Left lung (tissue), 14 donors: ENCODE measurements at places on chromosomes 4 and X. TPM values are rescaled to one million over a fixed set of nuclear protein-coding genes. Genes with fewer than 3 reads are reported as not detected.

DNA sequence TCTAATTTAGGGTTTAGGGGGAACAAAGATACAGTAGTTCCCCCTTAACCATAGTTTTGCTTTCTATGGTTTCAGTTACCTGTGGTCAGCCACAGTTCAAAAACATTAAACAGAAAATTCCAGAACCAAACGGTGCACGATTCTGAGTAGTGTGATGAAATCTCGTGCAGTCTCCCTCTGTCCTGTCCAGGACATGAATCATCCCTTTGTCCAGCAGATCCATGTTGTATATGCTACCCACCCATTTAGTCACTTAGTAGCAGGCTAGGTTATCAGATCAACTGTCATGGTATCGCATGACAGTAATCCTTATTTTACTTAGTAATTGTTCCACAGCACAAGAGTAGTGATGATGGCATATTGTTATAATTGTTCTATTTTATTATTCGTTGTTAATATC lies 556.1 kb downstream of the IL1RAPL1 start:
- no peak overlapping the region for H3K4me3 ChIP-seq
- no peaks in the 10 kb centered on the region for H3K36me3 ChIP-seq
- H3K27ac ChIP-seq: no peak overlapping the region
- DNase-seq: no peak

PNMA6A gene
- 2.3 TPM for polyA plus RNA-seq

- H3K4me3 ChIP-seq: no peak overlapping the region
- no peak for DNase-seq
- no peaks in the 10 kb centered on the region for H3K4me1 ChIP-seq
- H3K27me3 ChIP-seq: no peaks in the 10 kb centered on the region
- H3K27ac ChIP-seq: no peak overlapping the region
Observed at GRCh38 chr4:110247591-110247990, 49.2 kb upstream of the ELOVL6 start.

BGN gene
- 175 TPM for polyA plus RNA-seq

GRCh38 chr4:38605753-38606586 lies 58.0 kb upstream of the KLF3 start:
- peaks cover 39% of the 10 kb centered on the region for H3K4me1 ChIP-seq
- DNase-seq: no peak
- no peaks in the 10 kb centered on the region for H3K27me3 ChIP-seq
- H3K36me3 ChIP-seq: no peaks in the 10 kb centered on the region
- peak overlapping the region; percentile 2 for H3K27ac ChIP-seq
- no peak overlapping the region for H3K4me3 ChIP-seq

- H3K4me3 ChIP-seq: no peak overlapping the region
- H3K27me3 ChIP-seq: no peaks in the 10 kb centered on the region
- no peak overlapping the region for H3K27ac ChIP-seq
- no peaks in the 10 kb centered on the region for H3K36me3 ChIP-seq
- no peak for DNase-seq
Observed at GRCh38 chrX:155134255-155134654, 62.9 kb downstream of the BRCC3 start.

DNA sequence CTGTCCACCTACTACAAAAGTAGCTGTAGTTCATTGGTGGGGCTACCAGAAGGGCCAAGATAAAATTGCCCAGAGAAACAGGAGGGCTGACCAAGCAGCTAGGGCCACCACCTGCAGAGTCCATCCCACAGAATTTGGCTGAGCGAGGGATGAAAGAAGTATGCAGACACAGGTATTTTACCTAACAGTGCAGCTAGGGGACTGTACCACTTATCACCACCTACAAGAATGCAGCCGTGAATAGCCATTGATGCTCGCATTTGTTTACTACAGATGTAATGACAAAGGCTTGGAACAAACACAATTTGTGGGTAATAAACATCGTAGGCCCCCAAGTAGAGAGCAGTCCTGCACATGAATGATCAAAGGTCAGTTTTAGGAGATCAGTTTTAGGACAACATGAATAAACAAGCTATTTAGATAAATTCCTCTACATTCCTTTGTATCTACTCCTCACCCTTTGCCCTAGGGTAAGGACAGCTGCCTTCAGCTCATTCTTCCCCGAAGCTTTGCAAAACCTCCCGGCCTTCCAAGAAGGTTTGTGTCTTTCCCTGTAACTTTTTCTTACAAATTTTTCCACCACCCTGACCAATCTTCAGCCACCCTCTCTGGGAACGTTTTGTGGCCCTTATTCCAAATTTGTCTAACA lies 49.5 kb downstream of the ZNF718 start:
- no peak for DNase-seq
- H3K4me3 ChIP-seq: no peak overlapping the region
- H3K27ac ChIP-seq: no peak overlapping the region
- H3K27me3 ChIP-seq: no peaks in the 10 kb centered on the region
- H3K4me1 ChIP-seq: no peaks in the 10 kb centered on the region

ARMCX4 gene
- 31.9 TPM for polyA plus RNA-seq

DNA sequence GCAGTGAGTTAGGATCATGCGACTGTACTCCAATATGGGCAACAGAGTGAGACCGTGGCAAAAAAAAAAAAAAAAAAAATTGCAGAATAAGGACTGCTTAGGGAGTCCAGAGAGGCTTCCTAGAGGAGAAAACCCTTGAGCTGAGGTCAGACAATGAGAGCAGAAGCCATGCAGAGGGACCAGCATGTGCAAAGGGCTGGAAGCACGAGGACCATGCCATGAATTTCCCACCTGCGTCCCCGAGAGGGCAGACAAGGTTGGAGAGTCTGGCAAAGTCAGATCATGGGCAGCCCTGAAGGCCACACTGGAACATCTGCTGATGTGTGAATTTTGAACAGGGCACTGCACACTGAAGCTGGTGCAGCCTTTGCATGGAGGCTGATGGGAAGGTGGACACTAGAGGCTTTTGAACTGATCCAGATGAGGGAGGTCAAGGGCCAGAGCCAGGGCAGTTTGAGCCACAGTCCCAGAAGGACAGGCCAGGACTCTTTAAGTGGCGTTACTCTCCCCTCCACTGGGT lies 6.5 kb upstream of the JAKMIP1 start:
- H3K27me3 ChIP-seq: peaks cover 37% of the 10 kb centered on the region
- no peak for DNase-seq

DNA sequence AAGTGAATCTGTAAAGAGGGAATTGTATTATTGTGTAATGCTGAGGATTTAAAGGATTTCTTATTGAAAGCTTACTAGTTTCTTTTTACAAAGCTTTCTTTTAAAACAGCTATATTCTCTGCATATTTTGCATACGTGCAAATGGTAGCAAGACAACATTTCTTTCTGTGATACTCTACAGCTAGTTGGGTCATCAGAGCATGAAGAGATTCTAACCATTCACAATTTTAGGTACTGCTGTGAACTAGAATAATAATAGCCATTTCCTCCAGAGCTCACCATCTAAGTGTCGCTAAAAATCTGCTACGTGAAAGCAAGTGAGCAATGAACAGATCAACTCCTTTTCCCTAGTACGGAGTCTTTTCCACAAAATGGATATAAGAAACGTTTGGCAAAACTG lies 37.3 kb downstream of the ARHGAP6 start:
- no peaks in the 10 kb centered on the region for H3K4me1 ChIP-seq
- no peaks in the 10 kb centered on the region for H3K27me3 ChIP-seq
- no peak overlapping the region for H3K27ac ChIP-seq

NALF2 gene
- polyA plus RNA-seq: 0.09 TPM

- no peak for DNase-seq
- no peaks in the 10 kb centered on the region for H3K27me3 ChIP-seq
Observed at GRCh38 chrX:97751016-97751415, 867.3 kb downstream of the RPA4 start.

- H3K36me3 ChIP-seq: no peaks in the 10 kb centered on the region
- DNase-seq: no peak
- H3K27ac ChIP-seq: no peak overlapping the region
- H3K27me3 ChIP-seq: peaks cover 91% of the 10 kb centered on the region
- no peaks in the 10 kb centered on the region for H3K4me1 ChIP-seq
Observed at GRCh38 chr4:1554876-1555265, 129.2 kb downstream of the FAM53A start.

GRCh38 chr4:617644-618641 lies 7.4 kb upstream of the PDE6B start:
- no peaks in the 10 kb centered on the region for H3K36me3 ChIP-seq
- no peaks in the 10 kb centered on the region for H3K4me1 ChIP-seq
- no peak overlapping the region for H3K27ac ChIP-seq
- H3K27me3 ChIP-seq: peaks cover 2% of the 10 kb centered on the region
- H3K4me3 ChIP-seq: no peak overlapping the region

WDR17 gene
- polyA plus RNA-seq: 8.1 TPM

GRCh38 chrX:124030520-124030919 lies 69.0 kb downstream of the STAG2 start:
- H3K36me3 ChIP-seq: no peaks in the 10 kb centered on the region
- no peaks in the 10 kb centered on the region for H3K4me1 ChIP-seq
- no peak overlapping the region for H3K27ac ChIP-seq
- no peaks in the 10 kb centered on the region for H3K27me3 ChIP-seq

GRCh38 chr4:20119141-20119540 lies 132.6 kb upstream of the SLIT2 start:
- no peak overlapping the region for H3K27ac ChIP-seq
- no peak for DNase-seq
- no peaks in the 10 kb centered on the region for H3K27me3 ChIP-seq
- H3K4me1 ChIP-seq: no peaks in the 10 kb centered on the region
- no peak overlapping the region for H3K4me3 ChIP-seq

- H3K27ac ChIP-seq: peak overlapping the region; percentile 42
- no peaks in the 10 kb centered on the region for H3K36me3 ChIP-seq
- no peak overlapping the region for H3K4me3 ChIP-seq
- peak; percentile 25 for DNase-seq
Observed at GRCh38 chr4:40121515-40121914, 64.9 kb downstream of the N4BP2 start.

DNA sequence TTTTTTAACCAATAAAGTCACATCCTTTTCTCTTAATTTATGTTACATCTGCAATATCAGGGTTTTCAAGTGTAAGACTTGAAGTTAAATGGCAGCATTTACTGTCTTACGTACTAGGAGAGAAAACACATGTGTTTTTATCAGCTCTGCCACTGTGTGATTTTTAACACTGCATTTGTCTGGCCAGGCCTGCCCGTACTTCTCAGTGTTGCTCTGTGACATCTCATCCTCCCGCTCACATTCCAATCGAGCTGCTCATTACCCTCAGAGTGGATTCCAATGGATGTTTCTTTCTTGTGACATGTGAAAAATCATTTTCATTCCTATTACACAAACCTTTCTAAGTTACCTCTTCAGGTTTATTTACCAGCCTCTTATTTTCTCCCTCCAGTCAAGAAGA lies 420.3 kb downstream of the FAT4 start:
- no peak overlapping the region for H3K4me3 ChIP-seq
- peaks cover 5% of the 10 kb centered on the region for H3K4me1 ChIP-seq
- peak overlapping the region; percentile 25 for H3K27ac ChIP-seq

ASB9 gene
- 10.7 TPM for polyA plus RNA-seq

DNA sequence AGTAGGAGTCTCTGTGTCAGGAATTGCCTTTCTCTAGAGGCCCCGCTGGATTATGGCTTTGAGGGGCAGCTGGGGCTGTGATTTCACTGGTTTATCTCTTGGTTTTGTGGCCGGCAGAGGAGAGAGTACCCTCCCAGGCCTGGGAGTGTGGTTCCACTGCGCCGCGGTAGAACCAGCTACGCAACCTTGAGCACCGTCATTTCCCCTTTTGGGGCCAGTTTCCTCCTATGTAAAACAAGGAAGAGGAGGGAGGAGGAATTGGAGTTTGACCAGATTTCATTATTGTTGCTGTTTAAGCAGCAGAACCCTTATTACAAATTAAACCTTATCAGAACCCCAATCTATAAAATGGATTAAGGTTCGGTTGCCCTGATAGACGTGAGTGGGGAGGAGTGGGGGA lies 4.4 kb downstream of the SOX3 start:
- H3K36me3 ChIP-seq: no peaks in the 10 kb centered on the region
- H3K4me3 ChIP-seq: no peak overlapping the region
- DNase-seq: no peak
- no peaks in the 10 kb centered on the region for H3K4me1 ChIP-seq

DNA sequence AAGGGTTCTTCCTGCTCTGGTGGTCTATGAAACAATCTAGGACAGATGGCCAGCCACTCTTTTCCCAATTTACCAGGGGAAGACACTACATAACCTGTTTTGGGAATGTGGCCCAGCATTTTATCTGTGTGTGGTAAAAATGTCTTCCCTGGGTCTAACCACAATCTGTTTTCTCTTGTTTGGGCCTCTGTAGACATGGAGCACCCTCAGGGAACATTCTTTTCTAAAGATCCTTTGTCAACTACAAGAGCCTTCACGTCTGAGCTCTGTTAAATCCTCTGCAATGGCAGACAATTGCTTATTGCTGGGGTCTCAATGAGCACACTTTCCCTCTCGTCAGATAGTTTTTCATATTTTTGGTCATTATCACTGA lies 35.5 kb downstream of the PLAC1 start:
- H3K4me3 ChIP-seq: no peak overlapping the region
- no peaks in the 10 kb centered on the region for H3K36me3 ChIP-seq
- no peak overlapping the region for H3K27ac ChIP-seq
- H3K27me3 ChIP-seq: no peaks in the 10 kb centered on the region

- peak overlapping the region; percentile 19 for H3K27ac ChIP-seq
- no peak overlapping the region for H3K4me3 ChIP-seq
- peaks cover 11% of the 10 kb centered on the region for H3K36me3 ChIP-seq
- H3K27me3 ChIP-seq: no peaks in the 10 kb centered on the region
Observed at GRCh38 chr4:56910172-56910967, 2.7 kb downstream of the REST start.

- no peaks in the 10 kb centered on the region for H3K27me3 ChIP-seq
- H3K36me3 ChIP-seq: no peaks in the 10 kb centered on the region
- H3K4me1 ChIP-seq: no peaks in the 10 kb centered on the region
- H3K4me3 ChIP-seq: no peak overlapping the region
- H3K27ac ChIP-seq: no peak overlapping the region
Observed at GRCh38 chrX:46601283-46601682, 27.7 kb downstream of the CHST7 start.

PCDH10 gene
- 0.45 TPM for polyA plus RNA-seq

GRCh38 chr4:114349543-114350175 lies 248.9 kb upstream of the UGT8 start:
- no peaks in the 10 kb centered on the region for H3K36me3 ChIP-seq
- H3K4me1 ChIP-seq: no peaks in the 10 kb centered on the region
- H3K4me3 ChIP-seq: no peak overlapping the region
- no peaks in the 10 kb centered on the region for H3K27me3 ChIP-seq
- no peak overlapping the region for H3K27ac ChIP-seq
